Esophagus squamous epithelium (tissue), 5 donors: ENCODE measurements at places on chromosomes 11 and 22. TPM values are rescaled to one million over a fixed set of nuclear protein-coding genes. Genes with fewer than 3 reads are reported as not detected.

- no peak overlapping the region for H3K4me3 ChIP-seq
- H3K36me3 ChIP-seq: no peaks in the 10 kb centered on the region
- H3K27me3 ChIP-seq: no peaks in the 10 kb centered on the region
- peak overlapping the region; percentile 59 for H3K27ac ChIP-seq
These were observed 29.9 kb downstream of the GUCY1A2 start for GRCh38 chr11:106988151-106989077.

Gene VWA5A
- total RNA-seq: 16.4 TPM

Gene IRAG1
- 48.4 TPM for total RNA-seq

Gene STIP1
- total RNA-seq: 81.6 TPM

DNA sequence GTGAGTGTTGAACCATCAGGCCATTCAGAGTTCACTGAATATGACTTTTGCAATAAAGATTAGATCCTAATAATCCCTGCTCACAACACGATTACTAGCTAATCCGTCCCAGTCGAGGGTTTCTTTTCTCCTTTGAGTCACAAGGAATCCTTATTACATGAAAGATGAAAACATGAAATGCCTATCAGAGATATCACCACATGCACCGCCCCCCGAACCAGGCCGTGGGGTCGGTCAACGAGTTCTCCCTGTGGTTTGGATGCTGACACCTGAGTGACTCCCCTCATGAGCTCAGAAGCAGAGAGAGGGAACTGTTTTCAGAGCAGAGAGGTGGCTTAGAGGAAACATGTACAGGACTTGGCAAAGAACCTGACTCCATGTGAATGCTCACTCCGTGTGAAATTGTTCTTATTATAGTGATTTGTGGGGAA, 263.3 kb downstream of the ETS1 start:
- H3K27ac ChIP-seq: no peak overlapping the region
- no peaks in the 10 kb centered on the region for H3K4me1 ChIP-seq
- no peaks in the 10 kb centered on the region for H3K27me3 ChIP-seq
- no peak overlapping the region for H3K4me3 ChIP-seq
- no peak for DNase-seq
- no peaks in the 10 kb centered on the region for H3K36me3 ChIP-seq

- no peak overlapping the region for H3K4me3 ChIP-seq
- no peak overlapping the region for H3K27ac ChIP-seq
- H3K27me3 ChIP-seq: no peaks in the 10 kb centered on the region
- H3K36me3 ChIP-seq: no peaks in the 10 kb centered on the region
- no peak for DNase-seq
These were observed 15.1 kb downstream of the CDKN1C start for GRCh38 chr11:2870460-2870859.

DNA sequence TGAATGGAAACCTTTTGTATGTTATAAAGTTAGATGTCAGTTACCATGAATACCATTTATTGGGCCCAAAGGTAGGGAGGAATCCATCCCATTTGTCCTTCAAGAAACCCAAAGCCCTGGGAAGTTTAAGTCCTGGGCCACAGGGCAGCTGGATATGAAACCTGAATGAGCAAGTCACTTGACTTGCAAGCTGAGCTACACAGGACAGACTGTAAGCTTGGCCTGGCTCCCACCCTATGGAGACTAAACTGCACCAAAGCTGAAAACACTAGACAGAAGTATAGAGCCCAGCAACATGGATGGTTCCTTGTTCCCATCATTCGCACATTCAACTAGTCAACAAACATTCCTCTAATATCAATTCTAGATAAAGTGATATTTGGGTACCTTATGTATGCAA, 71.3 kb downstream of the KCNC1 start:
- no peaks in the 10 kb centered on the region for H3K27me3 ChIP-seq
- peaks cover 2% of the 10 kb centered on the region for H3K4me1 ChIP-seq
- no peak for DNase-seq
- H3K36me3 ChIP-seq: no peaks in the 10 kb centered on the region
- H3K4me3 ChIP-seq: no peak overlapping the region

GRCh38 chr11:132456751-132457328, 1075.5 kb downstream of the OPCML start:
- H3K27ac ChIP-seq: no peak overlapping the region
- H3K4me1 ChIP-seq: no peaks in the 10 kb centered on the region
- H3K36me3 ChIP-seq: no peaks in the 10 kb centered on the region
- no peak overlapping the region for H3K4me3 ChIP-seq

DNA sequence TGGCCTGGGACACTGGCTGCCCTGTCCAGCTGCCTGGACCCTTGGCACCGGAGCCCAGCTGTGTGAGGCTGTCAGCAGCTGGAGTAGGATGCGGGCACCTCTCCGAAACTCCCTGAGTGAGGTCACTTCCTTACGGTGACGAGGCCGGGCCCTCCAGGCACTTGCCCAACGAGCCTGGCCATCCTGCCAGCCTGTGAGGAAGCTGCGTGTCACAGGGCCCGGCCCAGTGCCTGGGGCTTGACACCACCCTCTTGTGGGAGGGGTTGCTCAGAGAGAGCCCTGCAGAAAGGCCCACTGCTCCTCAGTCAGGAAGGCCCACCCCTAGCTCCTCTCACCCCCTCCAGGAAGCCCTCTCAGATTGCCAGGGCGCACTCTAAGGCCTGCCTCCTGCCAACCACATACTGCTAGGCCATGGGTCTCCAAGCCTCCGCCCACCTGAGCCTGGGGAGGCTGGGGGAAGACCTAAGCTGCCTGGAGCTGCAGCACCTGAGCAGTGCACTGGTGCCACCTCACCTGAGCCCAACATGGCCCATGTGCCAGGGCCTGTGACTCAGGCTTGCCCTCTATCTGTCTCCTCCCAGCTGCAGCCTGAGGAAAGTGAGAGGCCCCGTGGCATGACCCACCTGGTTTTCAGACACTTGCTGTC, 4.3 kb upstream of the PHLDA2 start:
- no peaks in the 10 kb centered on the region for H3K27me3 ChIP-seq
- H3K4me1 ChIP-seq: peaks cover 24% of the 10 kb centered on the region
- DNase-seq: no peak
- no peaks in the 10 kb centered on the region for H3K36me3 ChIP-seq
- H3K4me3 ChIP-seq: no peak overlapping the region

GRCh38 chr11:112523951-112524350, 263.3 kb upstream of the PLET1 start:
- peak overlapping the region; percentile 78 for H3K27ac ChIP-seq
- peaks cover 24% of the 10 kb centered on the region for H3K4me1 ChIP-seq
- H3K36me3 ChIP-seq: no peaks in the 10 kb centered on the region
- no peak for DNase-seq

DNA sequence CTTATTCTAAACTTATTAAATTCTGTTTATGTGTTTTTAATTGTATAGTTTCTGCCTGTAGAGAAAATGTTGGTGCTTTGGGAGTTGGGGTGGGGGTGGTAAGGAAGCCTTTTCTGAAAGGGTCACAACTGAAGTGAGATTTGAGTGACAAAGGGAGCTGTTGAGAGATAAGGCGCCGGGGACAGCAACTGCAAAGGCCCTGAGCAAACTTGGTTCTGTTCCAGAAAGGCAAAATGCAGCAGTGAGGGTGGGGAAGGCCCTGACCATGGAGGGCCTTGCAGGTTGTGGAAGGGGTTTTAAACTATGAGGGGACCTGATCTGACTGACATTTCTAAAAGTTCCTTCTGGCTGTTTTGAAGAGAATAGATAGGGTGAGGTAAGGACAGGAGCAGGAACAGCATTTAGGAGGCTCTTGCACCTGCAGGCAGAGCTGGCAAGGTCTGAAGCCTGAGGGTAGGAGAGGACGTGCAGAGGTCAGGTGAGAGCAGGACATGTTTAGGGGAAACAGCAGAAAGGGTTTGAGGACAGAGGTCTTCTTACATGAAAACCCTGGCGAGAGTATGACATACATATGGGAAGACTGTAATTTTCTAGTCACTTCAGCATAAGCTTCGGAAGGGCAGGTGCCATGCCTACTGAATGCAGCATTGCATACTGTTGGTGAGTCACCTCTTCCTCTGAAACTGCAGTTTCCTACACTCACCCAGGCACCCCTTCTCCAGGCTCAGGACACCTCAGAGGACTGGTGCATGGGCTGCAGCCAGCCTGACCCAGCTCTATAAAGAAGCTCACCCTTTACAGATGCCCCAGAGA, 190.7 kb downstream of the SNX19 start:
- H3K4me1 ChIP-seq: peaks cover 6% of the 10 kb centered on the region
- H3K27me3 ChIP-seq: no peaks in the 10 kb centered on the region
- no peak overlapping the region for H3K27ac ChIP-seq
- no peaks in the 10 kb centered on the region for H3K36me3 ChIP-seq
- DNase-seq: no peak
- H3K4me3 ChIP-seq: no peak overlapping the region

GRCh38 chr11:57781529-57781943, 19.9 kb downstream of the CTNND1 start:
- H3K27ac ChIP-seq: peak overlapping the region; percentile 53
- H3K27me3 ChIP-seq: no peaks in the 10 kb centered on the region
- no peak overlapping the region for H3K4me3 ChIP-seq
- H3K36me3 ChIP-seq: no peaks in the 10 kb centered on the region

Gene TALDO1
- total RNA-seq: 526 TPM

- no peak for DNase-seq
- no peak overlapping the region for H3K27ac ChIP-seq
- no peaks in the 10 kb centered on the region for H3K27me3 ChIP-seq
- no peaks in the 10 kb centered on the region for H3K36me3 ChIP-seq
- H3K4me3 ChIP-seq: no peak overlapping the region
- peaks cover 27% of the 10 kb centered on the region for H3K4me1 ChIP-seq
These were observed 117.1 kb downstream of the MRTFA start for GRCh38 chr22:40519284-40519947.

Gene OR5F1
- not detected for total RNA-seq

DNA sequence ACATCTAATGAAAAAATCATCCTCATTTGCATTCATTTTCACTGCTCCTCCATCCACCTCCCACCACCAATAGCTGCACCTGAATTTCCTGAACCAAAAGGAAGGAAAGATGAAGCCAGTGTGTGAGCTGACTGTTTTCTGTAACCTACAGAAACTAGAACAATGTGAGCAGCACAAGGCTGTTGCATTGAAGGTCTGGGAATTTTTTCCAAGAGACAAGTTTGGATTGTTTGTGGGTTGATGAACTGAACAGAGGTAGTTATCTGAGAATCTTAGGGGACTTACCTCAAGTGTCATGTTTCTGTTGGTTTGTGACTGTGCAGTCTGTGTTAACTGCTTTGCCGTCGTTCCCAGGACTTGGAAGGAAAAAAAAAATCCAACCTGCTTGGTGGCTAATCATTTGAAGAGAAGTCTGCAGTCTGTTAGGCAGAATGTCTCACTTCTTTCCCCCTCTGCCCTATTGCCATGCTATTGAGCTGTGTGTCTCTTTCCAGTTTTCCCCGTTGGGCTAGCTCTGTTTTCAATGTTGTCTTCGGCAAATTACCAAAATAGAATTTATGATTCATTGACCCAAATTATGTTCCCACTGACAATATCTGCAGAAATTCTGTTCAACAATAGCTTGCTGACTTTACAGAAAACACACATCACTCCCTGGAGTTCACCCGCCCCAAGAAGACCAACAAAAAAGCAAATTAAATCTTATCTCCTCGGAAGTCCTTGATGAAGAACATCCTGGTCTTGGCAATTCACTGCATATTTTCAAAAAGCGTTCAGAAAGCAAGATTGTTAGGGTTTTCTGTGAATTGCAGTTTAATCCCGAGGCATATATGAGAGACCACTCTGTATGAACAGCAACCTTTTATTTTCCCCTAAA, 76.0 kb downstream of the SC5D start:
- peaks cover 7% of the 10 kb centered on the region for H3K4me1 ChIP-seq
- no peak overlapping the region for H3K4me3 ChIP-seq
- no peak for DNase-seq
- H3K27ac ChIP-seq: no peak overlapping the region
- H3K36me3 ChIP-seq: no peaks in the 10 kb centered on the region

DNA sequence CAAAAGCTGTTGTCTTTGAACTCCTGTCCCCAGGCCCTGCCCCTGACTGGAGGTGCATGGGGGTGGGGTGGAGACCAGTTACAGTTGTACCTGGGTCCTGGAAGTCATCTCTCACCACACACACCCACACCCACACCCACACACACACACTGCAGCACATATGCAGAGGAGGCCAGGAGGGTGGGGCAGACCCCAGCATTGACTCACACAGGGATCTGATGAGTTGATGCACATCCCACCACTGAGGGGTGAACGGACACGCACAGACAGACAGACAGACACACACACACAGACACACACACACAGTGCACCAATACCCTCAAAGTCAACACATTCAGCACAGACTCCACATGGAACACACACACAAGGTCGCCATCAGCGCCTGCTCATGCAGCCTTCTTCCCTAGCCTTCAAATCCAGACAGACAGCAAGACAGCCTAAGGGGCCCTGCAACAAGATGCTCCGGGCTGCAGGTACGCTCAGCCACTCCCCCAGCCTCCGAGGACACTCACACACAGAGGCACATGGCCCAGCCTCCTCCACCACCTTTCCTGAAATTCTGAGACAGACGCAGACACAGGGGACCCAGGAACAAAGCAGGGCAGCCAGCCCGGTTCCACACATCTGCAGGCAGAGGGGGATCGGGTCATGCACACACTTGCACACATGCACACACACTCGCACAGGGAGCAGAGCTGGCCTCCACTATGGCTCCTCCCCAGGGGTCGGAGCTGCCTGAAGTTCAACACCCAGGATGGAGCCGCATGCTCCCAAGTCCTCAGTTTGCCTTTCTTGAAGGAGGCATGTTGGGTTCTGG, 26.5 kb downstream of the SYT7 start:
- H3K27ac ChIP-seq: no peak overlapping the region
- no peak overlapping the region for H3K4me3 ChIP-seq
- H3K4me1 ChIP-seq: peaks cover 6% of the 10 kb centered on the region
- no peaks in the 10 kb centered on the region for H3K36me3 ChIP-seq
- DNase-seq: no peak
- H3K27me3 ChIP-seq: peaks cover 18% of the 10 kb centered on the region

Gene PRAME
- not detected for total RNA-seq

GRCh38 chr11:13236626-13237025, 41.0 kb upstream of the BMAL1 start:
- DNase-seq: no peak
- no peaks in the 10 kb centered on the region for H3K27me3 ChIP-seq
- no peak overlapping the region for H3K4me3 ChIP-seq
- H3K4me1 ChIP-seq: no peaks in the 10 kb centered on the region

Gene BTBD18
- not detected for total RNA-seq

GRCh38 chr11:65919573-65920371, 546 bp downstream of the DRAP1 start:
- H3K4me3 ChIP-seq: peak overlapping the region; percentile 89
- no peaks in the 10 kb centered on the region for H3K36me3 ChIP-seq
- H3K27me3 ChIP-seq: no peaks in the 10 kb centered on the region
- peaks cover 49% of the 10 kb centered on the region for H3K4me1 ChIP-seq
- H3K27ac ChIP-seq: peak overlapping the region; percentile 91
- DNase-seq: no peak

Gene KCNJ11
- total RNA-seq: 1.6 TPM

GRCh38 chr11:84117394-84117793, 831.2 kb upstream of the CCDC90B start:
- DNase-seq: no peak
- H3K4me3 ChIP-seq: no peak overlapping the region
- H3K36me3 ChIP-seq: no peaks in the 10 kb centered on the region
- no peak overlapping the region for H3K27ac ChIP-seq
- H3K27me3 ChIP-seq: no peaks in the 10 kb centered on the region

DNA sequence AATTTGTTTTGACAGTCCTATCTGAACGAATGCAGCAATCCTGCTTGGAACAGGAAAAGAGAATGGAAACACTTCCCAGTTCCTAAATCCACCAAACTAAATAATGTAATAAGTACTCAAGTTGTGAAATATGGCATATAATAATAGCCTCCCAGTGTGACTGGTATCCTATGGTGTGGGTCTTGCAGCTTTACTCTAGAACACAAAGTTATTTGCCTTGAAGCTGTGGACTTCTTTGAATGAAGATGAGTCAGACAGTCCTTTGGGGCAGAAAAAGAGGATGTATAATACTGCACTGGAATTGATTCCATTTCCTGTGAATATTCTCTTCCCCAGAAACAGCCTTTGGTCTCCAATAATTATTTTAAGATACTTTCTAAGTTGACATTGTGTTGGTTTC, 887.0 kb downstream of the KCNA4 start:
- no peak overlapping the region for H3K4me3 ChIP-seq
- no peaks in the 10 kb centered on the region for H3K27me3 ChIP-seq
- H3K4me1 ChIP-seq: no peaks in the 10 kb centered on the region
- no peaks in the 10 kb centered on the region for H3K36me3 ChIP-seq
